Effector memory CD4-positive, alpha-beta T cell (primary cell): ENCODE measurements at places on chromosomes 4 and X.

- DNase-seq, result no peak
These were observed 131.5 kb downstream of the AFAP1 start for GRCh38 chr4:7808181-7808580.

- DNase-seq, result no peak
These were observed 152.7 kb downstream of the FSTL5 start for GRCh38 chr4:162011089-162011488.

DNA sequence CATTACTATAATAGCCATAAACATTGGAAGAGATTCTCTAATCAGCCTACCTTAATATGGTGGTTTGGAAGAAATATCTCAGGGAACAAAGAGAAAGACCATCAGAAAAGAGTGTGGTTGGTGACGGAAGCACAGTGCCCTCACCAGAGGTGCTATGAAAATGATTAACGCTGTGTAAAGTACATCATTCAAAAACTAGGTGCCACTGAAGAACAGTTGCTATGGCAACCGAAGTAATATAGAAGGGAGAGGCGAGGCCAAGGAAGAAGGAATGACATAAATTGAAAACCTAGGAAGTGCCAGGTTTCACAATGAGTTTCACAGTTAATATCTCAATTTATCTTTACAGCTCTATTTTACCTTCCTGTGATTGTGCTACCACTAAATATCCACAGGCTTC lies 57.0 kb upstream of the ARSJ start:
- no peak for DNase-seq

GRCh38 chr4:7243609-7244330 lies 51.4 kb downstream of the SORCS2 start:
- no peak for DNase-seq

GRCh38 chr4:59956366-59956765 lies 1243.8 kb upstream of the ADGRL3 start:
- no peak for DNase-seq

DNA sequence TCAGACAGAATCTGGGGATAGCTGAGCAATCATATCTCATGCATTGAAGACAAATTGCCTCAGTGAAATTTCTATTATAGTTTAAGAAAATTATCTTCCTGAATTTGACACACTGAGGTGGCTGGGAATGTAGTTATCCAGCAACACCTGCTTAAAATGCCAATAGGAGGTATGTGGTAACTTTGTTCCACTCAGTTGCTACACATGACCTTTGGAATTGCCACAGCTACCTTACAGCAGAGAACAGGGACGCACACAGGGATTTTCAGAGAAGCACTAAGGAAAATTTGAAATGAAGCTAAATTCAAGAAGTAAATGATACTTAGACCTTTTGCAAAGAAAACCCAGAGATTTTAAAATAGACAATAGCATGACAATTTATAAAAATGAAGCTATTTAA lies 264.6 kb downstream of the IL1RAPL1 start:
- no peak for DNase-seq

DNA sequence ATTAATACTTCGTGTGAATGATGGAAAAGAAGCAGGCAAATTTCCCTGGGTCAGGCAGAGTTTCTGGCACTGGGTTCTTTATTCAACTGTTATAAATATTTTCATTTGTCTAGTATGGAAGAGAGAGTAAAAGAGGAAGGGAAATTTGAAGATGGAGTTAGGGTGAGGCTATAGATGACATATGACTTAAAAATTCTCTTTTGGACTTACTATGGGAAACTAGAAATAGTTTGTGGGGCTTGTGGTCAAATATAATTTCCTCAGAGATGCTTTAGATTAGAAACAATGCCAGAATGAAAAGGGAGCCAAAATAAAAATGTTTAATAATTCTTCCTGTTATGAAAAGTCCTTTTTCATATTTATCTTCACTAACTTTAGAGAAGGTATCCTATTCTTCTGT lies 103.2 kb downstream of the GC start:
- DNase-seq, result no peak

- no peak for DNase-seq
These were observed 57.2 kb downstream of the ABLIM2 start for GRCh38 chr4:8101213-8102075.

- no peak for DNase-seq
These were observed 9.5 kb upstream of the BMP2K start for GRCh38 chr4:78766650-78767049.

DNA sequence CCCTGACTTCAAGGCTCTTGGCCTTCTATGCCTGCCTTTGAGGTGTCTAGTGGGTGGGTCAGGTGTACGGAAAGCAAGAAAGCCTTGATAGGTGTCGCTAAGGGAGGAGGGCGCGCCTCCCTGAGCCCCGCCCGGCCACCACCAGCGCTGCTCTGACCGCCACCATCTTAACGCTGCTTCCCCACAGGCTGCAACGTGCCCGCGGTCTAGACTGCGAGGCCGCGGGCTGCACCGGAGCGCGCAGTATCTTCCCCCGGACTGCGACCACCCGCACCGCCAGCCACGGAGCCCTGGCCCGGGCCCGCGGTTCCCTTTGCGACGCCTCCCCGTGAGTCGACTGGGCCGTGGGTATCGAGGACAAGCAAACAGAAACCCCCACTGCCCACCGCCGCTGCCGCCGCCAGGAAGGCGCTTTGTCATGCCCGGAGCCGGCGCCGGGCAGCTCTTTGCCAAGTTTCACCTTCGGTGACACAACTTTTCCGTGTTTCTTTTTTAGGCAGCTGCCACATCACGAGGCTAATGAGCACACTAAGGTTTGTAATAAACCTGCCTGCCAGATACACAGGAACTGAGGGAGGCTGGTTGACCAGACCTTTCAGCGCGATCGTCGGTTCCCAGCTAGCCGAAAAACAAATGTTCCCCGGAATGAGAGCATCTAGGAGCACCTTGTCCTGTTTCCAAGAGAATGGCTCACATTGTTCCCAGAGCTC lies 335.8 kb upstream of the F9 start:
- no peak for DNase-seq

- no peak for DNase-seq
These were observed 94.5 kb downstream of the RAPGEF2 start for GRCh38 chr4:159197260-159197884.

DNA sequence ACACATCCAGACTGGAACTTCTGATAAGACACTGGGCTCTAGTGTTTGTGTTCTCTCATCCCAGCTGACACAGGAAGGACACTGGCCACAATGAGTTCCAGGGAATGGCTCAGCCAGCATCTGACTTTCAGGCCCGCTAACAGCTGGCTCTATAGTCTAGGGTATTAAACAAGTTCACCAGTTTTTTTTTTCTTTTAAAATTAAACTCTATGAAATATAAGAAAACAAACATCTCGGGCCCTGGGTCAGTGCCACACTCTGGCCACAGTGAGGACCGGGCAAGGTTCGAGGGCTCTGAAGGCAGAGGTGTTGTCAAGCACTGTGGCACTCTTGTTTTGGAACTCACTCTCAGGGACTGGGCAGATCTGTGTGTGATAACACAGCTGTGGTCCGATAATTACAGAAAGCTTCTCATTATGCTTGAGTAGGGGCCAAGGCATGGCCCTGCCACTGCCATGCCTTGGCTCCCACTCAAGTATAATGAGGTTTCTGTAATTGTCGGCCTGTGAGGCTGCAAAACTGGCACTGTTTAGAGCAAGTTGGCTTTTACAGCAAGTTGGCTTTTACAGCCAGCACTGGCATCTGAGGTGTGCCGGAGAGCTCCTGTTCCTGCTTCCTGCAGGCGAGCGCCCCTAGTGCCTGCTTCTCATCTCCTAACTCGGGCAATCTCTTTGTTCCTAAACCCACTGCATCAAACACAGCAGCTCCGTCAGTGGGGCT lies 62.8 kb downstream of the PPP1R2C start:
- peak; percentile 9 for DNase-seq

- DNase-seq, result no peak
These were observed 400.6 kb downstream of the IL15 start for GRCh38 chr4:142036795-142037583.

- peak; percentile 62 for DNase-seq
These were observed 636 bp upstream of the AMOT start for GRCh38 chrX:112841114-112841819.

- DNase-seq, result no peak
These were observed 46.3 kb upstream of the HHIP start for GRCh38 chr4:144599621-144600020.

DNA sequence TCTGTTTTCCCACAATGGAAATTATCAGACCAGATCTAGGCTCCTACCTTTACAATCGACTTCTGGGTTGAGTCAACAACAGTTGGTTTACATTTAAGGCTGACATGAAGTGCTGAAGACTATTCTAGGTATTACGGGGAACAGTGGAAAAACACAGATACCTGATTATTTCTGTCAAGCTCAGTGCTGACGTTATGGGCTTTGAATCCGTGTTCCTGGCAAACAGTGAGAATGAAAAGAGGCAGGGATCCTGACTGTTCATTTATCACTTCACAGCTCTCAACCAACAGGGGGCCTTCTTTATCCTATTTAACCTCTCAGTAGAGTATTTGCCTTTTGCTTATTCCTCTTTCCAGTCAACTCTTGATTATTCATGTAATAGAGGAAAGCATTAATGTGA lies 43.1 kb downstream of the TMEM164 start:
- no peak for DNase-seq

DNA sequence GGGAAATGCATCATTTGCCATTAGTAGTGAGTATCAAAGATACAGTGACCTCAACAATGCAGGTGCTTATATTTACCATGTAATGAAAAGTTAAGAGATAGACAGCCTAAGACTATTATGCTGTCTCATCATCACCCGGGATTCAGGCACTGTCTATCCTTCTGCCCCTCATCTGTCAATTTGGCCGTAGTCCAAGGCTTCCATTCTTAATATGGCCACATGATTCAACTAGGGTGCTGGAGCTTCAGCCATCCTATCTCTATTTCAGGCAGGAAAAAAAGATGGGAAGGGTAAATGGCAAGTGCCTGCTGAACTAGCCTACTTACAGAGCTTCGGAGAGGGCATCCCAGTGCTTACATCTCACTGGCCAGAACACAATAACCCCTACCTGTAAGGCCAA lies 196.7 kb upstream of the LNX1 start:
- no peak for DNase-seq

DNA sequence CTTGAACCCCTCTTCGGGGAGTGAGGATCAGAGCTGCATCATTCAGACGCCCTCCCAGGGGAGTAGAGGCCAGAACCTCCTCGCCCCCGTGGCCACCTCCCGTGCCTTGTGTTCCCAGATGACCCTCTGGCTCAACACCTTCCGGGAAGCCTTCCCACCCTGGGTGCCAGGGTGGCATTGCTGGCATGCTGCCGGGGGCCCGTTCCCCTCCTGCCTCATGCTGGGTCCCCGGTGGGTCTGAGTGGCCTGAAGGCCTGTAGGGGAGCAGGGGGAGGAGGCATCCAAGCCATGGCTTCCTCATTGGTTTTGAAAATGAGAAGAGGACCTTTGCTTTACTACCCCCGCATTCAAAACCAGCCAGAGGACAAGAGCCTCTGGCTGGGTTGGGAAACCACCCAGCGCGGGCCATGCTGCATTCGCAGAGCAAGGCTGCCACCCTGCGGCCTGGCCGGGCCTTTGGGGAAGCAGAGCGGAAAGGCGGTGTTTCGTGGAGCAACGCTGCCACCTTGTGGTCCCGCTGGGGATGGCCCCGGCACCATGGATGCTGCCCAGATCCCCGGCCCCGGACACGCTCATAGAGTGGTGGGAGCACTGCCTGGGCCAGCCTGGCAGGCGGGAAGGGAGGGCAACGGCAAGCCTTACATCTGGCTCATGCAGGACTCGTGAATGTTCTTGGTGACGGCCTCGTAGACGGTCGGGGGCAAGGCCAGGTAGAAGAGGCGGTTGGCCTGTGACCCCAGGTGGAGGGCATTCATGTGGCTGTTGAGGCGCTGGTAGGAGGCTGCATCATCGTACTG lies 11.9 kb downstream of the G6PD start:
- DNase-seq, result peak; percentile 79

DNA sequence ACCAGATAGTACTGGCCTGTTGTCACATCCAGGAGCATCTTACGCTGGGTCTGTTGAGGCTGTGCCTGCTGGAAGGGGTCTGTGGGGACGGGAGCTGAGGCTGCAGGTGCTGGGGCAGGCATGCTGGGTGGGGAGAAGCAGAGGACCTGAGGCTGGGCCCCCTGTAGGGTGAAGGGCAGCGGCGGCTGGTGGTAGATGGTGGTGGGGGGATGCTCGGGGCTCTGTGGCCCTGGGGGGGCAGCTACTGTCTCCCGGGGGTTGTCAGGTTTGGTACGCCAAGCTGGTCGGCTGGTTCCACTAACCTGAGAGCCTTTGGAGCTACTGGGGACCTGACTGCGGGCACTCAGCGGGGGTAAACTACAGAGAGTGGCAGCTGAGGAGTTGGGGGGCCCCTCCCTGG lies 7.8 kb downstream of the C4orf54 start:
- no peak for DNase-seq

GRCh38 chr4:153577053-153577452 lies 107.0 kb upstream of the TLR2 start:
- DNase-seq, result no peak

GRCh38 chr4:123415977-123416376 lies 19.4 kb downstream of the SPRY1 start:
- no peak for DNase-seq

DNA sequence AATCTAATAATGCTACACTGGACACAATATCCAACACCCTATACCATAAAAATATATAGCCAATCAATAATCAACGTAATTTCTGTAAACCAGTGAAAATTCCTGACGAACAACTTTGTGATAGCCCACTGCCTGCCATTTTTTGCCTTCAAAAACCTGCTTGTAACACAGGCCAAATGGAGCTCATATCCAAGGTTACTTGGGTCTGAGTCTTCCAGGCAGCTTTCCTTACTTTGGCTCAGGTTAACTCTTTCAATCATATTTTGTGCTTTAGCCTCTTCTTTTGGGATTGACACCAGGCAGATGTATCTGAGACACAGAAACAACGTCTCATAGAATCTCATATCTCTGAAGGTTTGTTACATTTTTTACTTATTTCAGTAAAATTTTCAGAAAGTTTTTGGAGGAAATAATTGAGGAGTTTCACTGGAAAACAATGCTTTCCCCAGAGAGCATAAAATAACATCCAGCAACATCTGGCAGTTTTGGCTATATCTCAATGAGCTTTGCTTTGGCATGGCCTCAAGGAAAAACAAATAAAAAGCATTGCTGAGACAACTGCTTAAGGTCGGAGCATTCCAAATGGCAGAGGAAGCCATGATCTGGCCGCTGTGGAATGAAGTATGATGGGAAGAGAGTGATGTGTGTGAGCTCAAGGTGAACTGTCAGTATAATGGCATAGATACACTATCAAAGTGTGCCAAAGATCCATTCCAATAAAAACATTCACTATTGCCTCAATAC lies 162.9 kb upstream of the SPIN4 start:
- DNase-seq, result no peak

GRCh38 chr4:166144607-166145006 lies 271.6 kb downstream of the TLL1 start:
- DNase-seq, result no peak

DNA sequence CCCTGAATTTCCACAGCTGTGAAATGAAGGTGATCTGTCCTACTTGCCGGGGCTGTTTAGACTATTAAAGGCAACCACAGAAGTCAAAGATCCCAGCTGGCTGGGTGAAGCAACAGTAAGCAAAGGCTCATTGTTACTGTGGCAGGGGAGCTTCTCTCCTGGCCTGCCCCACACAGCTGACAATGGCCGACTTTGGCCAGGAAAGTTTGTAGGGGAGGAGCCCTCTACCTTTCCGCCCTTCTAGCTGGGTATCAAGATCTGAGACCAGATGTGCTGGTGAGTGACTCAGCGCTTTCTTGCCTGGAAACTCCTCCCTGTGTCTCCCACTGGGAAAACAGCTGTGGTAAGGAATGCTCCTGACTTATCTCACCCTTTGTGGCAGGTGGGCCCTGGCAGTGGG lies 21.1 kb downstream of the RASSF6 start:
- no peak for DNase-seq

- no peak for DNase-seq
These were observed 71.7 kb downstream of the MTNR1A start for GRCh38 chr4:186483656-186484055.
